Skeletal muscle cell (primary cell): ENCODE measurements at places on chromosomes 5 and 9.

DNA sequence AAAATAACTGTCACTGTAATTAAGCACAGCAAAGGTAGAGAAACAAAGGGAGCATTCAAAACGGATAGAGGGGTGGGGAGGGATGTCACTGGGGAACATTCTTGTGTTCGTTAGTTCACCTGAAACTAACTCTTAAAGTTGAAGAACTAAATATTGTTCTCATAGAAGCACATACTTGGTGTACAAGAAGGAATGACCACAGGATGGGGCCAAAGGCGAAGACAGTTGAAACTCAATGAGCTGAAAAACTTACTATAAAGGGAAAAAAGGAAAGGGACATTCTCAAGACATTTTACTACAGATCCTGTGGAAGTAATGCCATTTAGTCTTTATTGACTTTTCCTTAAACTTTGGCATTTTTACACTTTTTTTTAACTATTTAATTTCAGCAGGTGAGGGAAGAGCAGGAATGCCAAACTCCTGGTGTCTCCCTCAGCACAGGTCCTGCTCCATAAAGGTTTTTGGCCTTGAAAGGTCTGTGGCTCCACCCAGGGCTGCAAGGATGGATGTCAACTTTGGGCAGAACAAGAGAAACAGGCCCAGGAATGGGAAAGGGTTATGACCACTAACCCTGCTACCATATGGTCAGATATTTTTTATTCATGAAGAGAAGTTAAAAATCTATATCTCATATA lies 197.6 kb upstream of the RASA1 start:
- peak; percentile 26 for DNase-seq

GRCh38 chr5:149863176-149863575 lies 81.4 kb downstream of the PDE6A start:
- DNase-seq = no peak

- no peak for DNase-seq
Measured at GRCh38 chr5:142756576-142756975, 13.6 kb upstream of the ARHGAP26 start.

DNA sequence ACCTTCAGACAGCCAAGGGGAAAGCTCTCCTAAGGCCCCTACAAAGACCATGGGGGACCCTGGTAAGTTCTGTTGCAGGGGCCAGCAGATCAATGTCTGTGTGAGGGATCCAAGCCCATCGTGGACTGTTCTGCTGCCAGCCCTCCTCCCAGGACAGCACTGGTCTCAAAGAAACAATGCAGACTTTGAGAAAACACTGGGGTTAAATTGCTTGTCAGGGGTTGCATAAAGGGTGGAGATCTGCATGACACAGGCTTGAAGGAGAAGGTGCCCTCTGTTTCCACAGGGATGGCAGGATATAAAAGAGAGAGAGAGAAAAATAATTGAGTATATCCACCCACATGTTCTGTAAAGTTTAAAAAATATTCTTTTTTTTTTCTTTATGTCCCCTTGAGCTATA lies 157.6 kb upstream of the TBC1D2 start:
- no peak for DNase-seq

GRCh38 chr5:148177207-148177606 lies 8.9 kb downstream of the SPINK14 start:
- DNase-seq = no peak

DNA sequence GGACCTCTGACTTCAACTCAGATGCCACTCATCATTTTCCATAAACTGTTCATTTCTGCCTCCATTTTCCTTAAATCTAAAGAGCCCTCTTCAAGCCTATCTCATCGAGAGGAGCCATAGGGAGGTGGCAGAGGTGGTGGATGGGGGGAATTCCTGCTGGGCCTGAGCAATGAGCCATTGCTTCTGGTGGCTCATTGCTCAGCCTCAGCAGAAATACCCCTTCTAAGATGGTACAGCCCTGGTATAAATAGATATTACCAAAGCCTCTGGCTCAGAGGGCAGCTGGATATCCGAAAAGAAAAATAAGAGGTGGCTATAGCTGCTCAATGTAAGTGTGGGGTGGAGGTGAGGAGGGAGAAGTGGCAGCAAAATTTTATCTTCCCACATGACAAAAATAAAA lies 313.5 kb downstream of the CAAP1 start:
- DNase-seq = no peak

- no peak for DNase-seq
Measured at GRCh38 chr9:125889112-125889475, 141.9 kb downstream of the PBX3 start.

DNA sequence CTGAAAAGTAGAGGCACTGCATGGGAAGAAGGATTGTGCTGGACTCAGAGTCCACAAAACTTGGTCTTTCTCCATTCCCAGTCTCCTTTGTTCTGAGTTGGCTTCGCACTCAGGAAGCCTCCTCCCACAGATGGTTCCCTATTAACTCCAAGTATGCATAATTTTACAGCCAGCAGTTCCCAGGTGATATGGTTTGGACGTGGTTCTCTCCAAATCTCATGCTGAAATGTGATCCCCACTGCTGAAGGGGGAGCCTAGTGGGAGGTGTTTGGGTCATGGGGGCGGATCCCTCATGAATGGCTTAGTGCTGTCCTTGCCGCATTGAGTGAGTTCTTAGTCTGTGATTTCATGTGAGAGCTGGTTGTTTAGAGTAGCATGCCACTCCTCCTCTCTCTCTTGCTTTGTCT lies 86.6 kb downstream of the FEM1C start:
- peak; percentile 47 for DNase-seq

- DNase-seq = no peak
Measured at GRCh38 chr5:14882658-14883580, 11.3 kb upstream of the ANKH start.
